ENCODE measurements at places on chromosomes 16 and 17.

GRCh38 chr17:29133121-29133713, 47.0 kb downstream of the MYO18A start:
- DNase-seq = no peak

DNA sequence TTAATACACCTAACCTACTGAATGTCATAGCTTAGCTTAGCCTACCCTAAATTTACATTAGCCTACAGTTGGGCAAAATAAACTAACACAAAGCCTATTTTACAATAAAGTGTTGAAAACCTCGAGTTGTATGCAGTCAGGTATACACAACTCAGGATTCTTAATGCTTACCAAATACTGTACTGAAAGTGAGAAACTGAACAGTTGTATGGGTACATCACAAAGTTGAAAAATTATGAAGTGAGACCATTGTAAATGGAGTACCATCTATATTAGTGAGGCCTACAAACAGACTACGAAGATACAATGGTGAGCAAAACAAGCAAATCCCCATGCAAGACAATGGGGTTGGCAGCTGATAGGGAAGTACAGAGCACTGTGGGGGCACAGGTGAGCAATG, 79.7 kb downstream of the VAT1L start:
- no peak for DNase-seq

GRCh38 chr16:79653373-79653891, 52.9 kb upstream of the MAF start:
- no peak for DNase-seq

GRCh38 chr16:13957197-13958078, 37.5 kb downstream of the ERCC4 start:
- peak; percentile 79 for DNase-seq

DNA sequence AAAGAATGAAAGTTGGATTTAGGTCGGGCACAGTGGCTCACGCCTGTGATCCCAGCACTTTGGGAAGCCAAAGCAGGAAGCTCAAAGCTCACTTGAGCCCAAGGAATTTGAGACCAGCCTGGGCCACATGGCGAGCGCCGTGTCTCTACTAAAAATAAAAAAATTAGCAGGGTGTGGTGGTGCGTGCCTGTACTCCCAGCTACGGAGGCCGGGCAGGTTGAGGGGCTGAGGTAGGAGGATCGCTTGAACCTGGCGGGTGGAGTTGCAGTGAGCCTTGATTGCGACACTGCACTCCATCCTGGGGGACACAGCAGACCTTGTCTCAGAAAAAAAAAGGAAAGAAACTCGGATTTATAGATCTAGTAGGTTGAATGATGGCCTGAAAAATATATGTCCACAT, 37.4 kb upstream of the RPH3AL start:
- no peak for DNase-seq

GRCh38 chr17:27318633-27319032, 24.7 kb downstream of the WSB1 start:
- no peak for DNase-seq

- DNase-seq = no peak
These were observed 8.6 kb downstream of the ADGRG1 start for GRCh38 chr16:57637020-57637419.

Measured in KBM-7 (cell line).